ENCODE measurements at places on chromosomes 11 and 22.

DNA sequence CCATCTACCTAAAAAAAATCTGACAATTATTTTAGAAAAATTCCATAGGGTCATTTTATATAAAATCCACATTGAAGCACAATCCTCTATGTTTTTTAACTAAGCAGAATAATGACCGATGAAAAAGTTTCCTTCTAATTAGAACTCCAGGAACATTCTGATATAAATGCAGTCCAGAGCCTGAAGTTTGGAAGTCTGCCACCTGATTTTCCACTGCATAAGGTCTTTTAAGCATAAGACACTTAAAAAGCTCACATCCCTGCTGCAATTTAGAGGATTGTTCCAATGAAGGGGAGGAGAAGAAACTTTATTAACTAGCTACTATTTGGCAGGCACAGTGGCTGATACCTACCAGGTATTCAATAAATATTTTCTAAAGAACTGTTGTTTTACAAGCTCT is 570.3 kb upstream of the ANO5 start:
- DNase-seq: no peak

GRCh38 chr11:67483831-67484665 is 1.2 kb downstream of the AIP start:
- DNase-seq: no peak

DNA sequence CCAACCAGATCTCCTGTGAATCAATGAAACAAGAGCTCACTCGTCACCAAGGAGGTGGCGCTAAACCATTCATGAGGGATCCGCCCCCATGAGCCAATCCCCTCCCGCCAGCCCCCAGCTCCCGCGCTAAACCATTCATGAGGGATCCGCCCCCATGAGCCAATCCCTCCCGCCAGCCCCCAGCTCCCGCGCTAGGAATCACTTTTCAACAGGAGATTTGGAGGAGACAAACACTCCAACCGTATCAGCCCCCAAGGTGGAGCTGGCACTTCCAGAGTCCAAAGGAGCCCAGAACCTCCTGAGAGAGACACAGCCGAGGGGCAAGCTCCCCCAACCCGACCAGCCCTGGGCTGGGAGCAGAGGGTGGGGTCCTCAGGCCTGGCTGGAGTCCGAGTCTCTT is 40.9 kb upstream of the PRR5 start:
- DNase-seq: no peak

DNA sequence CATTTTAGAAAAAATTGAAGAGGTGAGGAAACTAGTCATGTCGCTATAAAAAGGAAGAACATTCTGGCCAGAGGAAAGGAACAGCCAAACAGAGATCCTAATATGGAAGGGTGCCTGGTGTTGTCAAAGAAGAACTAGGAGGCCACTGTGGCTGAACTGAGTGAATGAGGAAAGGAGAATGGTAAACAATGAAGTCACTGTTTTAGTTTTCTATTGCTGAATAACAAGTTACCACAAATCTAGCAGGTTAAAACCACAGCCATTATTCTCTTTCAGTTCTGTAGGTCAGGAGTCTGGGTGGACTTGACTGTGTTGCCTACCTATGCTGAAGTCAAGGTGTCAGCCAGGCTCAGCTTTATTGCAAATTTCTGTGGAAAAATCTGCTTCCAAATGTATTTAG is 549.3 kb upstream of the CCDC90B start:
- DNase-seq: no peak

DNA sequence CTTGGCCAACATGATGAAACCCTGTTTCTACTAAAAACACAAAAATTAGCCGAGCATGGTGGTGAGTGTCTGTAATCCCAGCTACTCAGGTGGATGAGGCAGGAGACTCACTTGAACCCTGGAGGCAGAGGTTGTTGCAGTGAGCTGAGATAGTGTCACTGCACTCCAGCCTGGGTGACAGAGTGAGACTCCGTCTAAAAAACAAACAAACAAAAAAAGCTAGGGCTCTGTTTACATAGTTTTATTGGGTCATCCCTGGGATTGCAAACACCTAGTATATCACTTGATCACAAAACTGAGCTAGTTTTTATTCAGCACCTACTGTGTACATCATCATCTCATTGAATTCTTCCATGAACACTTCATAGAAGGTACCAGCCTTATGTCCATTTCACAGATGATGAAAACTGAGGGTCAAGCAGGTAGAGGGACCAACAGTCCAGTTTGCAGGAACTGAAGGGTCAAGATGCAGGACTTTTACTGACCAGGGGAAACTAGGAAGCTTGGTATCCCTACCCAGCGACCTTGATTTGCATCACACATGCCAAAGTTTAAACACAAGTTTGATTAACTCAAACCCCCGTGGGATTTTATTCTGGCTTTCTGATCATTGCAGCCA is 9.2 kb upstream of the MRTFA start:
- no peak for DNase-seq

DNA sequence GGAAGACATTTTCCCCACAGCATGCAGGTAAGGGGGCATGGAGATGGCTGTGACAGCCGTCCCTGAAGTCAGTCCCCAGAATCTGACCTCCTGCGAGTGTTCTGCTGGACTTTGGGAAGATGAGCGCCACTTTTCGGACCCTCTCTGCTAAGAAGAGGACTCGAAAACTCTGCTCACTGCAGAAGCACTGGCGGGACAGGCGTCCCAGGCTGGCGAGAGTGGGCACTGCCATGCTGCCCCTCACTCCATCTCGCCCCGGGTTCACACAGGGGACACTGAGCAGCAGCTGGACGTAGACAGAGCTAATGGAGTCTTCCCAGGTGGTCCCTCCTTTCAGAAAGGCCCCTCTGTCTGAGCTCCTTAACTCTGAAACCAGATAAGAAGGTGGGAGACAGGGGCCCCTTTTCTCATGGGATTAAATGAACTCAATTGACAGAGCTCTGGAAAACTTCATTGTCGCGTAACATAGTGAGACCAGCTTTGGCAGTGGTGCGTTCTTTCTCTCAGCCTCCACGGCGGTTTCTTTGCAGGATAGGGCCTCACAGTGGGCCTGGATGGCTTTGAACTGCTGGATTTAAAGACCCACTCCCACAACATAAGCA is 4.8 kb downstream of the ADAMTS8 start:
- DNase-seq: no peak

- DNase-seq: no peak
These were observed 1.6 kb upstream of the MFRP start for GRCh38 chr11:119347940-119348605.

DNA sequence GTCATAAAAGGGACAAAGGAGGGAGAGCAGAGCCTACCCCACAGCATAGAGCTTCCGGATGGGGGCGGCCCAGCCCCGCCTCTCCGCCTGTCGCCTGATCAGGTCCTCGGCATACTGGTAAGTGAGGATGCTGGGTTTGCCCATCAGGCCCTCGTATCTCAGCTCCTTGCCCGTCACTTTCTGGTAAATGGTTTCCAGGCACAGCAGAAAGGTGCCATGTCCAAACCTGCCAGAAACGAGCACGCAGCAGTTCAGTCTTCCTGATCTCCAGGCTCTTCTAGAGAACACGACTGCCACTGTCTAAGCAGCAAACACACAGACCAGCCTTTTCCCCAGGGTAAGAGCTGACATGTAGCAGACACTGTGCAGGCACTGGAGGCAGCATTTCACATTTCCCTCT is 17.4 kb upstream of the TMEM121B start:
- no peak for DNase-seq

- DNase-seq: no peak
These were observed at the start of gene OR5A2 for GRCh38 chr11:59426361-59427067. Gene OR5A2, minus strand, starts transcription at chr11:59426413. Its CDS starts 3,460 bp downstream, at chr11:59422953.

GRCh38 chr11:7306900-7307299 is 55.2 kb downstream of the SYT9 start:
- DNase-seq: no peak

DNA sequence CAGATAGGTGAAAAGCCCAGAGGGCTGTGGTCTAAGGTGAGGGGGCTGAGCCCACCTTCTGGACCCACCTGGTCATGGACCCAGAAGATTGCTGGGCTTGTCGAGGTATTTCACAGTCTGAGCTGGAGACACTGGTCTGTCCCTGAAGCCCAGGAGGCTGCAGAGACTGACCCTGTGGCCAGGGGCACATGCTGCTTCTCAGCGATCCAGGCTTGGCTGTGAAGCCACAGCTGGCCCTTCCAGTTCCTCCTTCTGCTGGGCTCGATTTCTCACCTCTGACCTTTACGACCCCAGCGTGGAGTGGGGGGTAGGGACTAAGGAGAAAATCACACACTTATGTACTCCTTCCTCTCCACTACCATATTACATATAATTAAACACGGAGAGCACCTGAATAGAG is 88.5 kb downstream of the NECTIN1 start:
- no peak for DNase-seq

- DNase-seq: no peak
These were observed 165.0 kb upstream of the MTMR2 start for GRCh38 chr11:96088914-96089313.

- DNase-seq: no peak
These were observed 849.1 kb upstream of the API5 start for GRCh38 chr11:42462558-42463310.

DNA sequence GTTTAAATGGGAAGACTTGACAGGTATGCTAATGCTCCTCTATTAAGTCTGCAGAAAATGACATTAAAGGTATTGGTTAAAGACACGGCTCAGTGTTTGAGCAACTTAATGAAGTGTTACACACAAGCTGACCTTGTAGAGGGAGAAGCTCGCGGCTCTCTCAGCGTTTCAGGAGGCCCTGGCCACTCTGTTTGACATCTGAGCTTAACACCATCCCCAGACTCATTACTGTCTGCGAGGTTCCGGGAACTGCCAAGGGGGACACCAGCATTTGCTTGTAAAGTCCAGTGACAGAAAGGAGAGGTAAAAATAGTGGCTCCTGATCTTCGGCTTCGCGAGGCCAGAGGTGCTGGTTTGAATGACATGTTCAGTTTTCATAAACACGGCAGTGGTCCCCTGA is 540.7 kb upstream of the CADM1 start:
- DNase-seq: no peak

GRCh38 chr11:129866311-129866710 is 29.1 kb downstream of the NFRKB start:
- no peak for DNase-seq

DNA sequence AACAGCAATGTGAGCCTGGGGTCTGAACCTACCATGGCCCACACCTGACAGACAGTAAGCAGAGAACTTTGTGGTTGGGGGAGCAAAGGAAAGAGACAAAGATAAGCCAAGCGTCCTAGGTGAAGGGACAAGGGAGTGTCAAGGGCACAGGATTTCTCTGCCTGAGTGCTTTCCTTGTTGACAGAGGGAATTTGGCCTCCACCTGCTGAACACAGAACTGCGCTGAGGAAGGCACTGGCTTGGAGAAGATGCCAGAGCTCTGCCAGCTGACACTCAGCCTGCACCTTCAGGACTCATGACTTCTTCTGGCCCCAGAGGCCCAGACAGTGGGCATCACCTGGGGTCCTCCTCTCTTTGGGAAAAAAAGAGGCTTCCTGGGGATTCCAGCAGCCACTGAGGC is 789 bp upstream of the LRRC55 start:
- DNase-seq: no peak

DNA sequence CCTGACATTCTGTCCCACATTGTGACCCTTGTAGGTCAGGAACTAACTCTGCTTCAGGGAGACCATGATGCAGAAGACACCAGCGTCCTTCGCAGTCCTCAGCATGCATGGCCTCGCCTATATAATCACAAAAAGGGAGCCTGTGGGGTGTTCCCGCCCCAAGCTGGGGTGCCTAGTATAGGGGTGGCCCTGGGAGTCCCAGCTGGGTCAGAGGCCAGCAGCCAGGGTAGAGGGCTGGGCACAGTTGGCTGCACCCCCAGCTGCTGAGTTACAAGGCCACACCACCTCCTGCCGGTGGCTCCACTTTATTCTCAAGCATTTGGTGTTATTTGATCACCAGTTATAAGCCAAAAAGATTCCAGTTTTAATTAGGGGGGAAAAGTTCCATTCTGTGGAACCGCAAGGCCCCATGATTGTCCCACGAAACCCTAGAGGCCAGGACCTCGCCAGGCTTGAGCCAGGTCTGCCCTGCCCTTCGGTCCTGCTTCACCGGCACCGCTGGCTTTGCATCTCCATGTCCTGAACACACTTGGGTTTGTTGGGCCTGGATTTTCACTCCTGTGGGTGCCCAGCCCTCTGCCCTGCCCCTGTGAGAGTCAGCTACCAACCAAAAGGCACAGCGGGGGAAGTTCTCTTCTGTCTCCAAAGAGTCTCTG is 15.0 kb upstream of the GNB1L start:
- no peak for DNase-seq

- no peak for DNase-seq
These were observed 101.4 kb downstream of the FDX1 start for GRCh38 chr11:110530900-110531741.

DNA sequence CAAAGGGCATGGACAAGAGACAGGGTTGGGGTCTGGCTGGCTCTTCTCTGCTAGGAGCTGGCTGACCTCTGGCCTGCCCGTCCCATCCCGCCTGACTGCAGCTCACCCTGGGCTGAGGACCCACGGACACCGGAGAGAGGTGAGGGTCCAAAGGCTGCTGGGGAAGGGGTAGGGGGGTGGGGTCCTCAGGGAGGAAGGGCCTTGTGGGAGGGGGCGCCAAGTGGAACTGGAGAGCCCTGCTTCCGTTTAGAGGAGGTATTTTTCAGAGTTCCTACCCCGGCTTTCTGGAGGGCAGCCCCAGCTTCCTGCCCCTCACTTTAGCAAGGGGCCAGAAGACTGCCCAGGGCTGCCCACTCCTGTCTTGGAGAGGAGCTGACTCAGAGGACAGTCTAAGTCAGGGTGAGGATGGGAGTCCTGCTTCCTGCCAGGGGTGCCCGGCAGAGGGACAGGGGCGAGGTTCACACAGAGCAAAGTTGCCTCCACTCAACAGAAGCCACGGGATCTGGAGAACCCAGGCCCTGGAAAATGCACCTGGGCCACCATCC is 7.1 kb downstream of the LARGE2 start:
- DNase-seq: no peak

GRCh38 chr11:235997-236773 is at the start of gene SIRT3:
Gene SIRT3, minus strand, starts transcription at chr11:236342. Its CDS starts 14 bp downstream, at chr11:236328.
- DNase-seq: peak; percentile 27

DNA sequence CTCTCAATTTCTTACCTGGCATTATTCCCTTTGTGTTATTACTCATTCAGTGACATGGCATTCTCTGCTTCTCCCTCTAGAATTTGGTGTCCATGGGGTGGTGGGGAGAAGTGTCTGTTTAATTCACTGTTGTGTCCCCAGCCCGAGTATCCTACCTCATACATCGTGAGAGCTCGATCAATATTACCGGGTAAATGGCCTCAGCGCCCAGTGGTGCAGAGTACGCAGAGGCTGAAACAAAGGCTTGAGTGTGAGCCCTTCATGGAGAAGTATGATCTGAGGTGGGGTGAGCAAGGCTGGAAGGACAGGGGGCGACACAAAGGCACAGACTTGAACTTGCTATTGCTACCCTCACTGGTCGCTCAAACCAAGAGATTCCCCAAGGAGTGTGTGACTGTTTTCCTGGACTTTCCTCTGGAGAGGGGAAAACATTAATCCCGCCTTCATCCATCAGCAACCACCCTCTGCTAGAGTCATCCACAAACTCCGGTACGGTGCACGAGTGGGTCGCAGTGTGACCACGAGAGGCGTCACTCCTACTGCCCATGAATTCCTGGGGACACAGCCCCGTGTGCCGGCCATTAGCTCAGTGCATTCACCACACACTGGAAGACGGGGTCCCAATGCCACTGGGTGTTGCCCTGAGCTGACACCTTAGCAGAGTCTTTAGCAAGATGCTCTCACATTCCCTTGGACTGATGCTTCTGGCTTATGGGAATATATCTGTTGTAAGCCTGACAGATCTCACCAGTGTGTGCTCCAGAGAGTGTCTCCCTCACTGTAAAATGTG is 35.0 kb upstream of the CCND1 start:
- no peak for DNase-seq
